ENCODE measurements at places on chromosomes 16 and 17.
A peak's percentile ranks its signal among the peaks of the same experiment; 100 is the strongest.

GRCh38 chr17:19973156-19973555, 4.5 kb downstream of the AKAP10 start:
- no peak for DNase-seq

GRCh38 chr17:688100-688989, 26.3 kb downstream of the VPS53 start:
- DNase-seq, result peak; percentile 67

GRCh38 chr17:32350666-32351418, 885 bp downstream of the ZNF207 start:
- DNase-seq, result peak; percentile 49

DNA sequence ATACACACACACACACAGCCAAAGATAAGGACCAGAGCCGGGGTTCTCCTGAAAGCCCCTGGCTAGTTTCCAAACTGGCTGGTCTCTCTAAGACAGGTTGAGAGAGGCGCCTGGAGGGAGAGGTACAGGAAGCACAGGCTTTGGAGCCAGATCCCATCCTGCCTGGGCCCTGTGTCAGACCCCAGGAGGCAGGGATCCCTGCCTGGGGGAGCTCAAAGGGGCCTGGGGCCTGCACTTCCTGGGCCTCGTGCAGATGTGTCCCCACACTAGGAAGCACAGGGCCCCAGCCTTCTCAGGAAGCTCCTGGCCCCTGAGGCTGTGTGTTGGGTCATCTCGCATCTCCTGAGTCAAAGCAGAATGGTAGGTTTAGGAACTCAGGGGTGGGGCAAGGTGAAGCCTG, 16.0 kb downstream of the SLC5A10 start:
- DNase-seq, result no peak

- DNase-seq, result no peak
Measured at GRCh38 chr17:14156689-14157088, 80.0 kb downstream of the CDRT15 start.

DNA sequence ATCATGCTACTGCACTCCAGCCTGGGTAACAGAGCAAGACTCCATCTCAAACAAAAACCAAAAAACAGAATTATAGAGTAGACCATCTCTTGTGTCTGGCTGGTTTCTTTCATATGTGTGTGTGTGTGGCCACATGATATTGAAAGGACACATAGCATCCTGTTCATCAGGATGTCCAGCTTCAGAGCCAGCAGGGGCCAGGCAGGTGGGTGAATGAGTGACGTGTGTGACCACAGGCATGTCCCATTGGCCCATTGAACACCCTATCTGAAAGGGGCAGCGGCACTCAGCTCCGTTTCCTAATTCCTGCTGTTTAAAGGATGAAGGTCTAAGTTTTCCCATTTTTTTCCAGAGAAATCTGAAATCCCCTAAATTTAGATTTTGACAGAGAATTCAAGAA, 174.2 kb downstream of the PRKCB start:
- no peak for DNase-seq

DNA sequence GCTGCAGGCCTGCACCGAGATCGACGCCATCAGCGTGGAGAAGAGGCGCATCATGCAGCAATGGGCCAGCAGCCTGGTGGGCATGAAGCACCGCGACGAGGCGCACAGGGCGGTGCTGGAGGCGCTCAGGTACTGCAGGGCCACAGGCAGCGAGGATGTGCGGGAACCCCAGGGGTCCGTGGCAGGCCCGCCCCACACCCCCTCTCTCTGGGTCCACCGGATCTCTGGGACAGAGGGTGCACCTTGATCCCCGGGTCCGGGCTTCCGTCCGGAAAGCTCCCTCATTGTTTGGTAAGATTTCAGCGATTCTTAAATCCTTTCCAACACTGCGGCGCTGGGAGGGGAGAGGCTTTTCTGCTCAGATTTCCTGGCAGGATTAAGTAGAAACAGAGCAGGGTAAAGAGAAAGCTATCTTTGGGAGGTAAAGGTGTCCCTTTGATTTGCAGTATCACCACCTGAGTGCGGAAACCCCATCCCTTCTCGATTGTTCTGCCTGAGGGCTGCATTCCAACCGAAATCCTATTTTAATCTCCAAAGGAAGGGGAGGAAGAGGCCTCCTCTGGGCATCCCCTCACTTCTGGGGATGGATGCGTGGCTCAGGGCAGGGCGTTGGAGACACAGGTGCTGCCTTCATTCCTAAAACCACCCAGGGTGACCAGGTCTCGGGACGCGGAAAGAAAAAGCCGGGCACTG, 29.2 kb downstream of the CCDC40 start:
- peak; percentile 75 for DNase-seq

- no peak for DNase-seq
Measured at GRCh38 chr17:46108550-46109110, 84.6 kb downstream of the KANSL1 start.

DNA sequence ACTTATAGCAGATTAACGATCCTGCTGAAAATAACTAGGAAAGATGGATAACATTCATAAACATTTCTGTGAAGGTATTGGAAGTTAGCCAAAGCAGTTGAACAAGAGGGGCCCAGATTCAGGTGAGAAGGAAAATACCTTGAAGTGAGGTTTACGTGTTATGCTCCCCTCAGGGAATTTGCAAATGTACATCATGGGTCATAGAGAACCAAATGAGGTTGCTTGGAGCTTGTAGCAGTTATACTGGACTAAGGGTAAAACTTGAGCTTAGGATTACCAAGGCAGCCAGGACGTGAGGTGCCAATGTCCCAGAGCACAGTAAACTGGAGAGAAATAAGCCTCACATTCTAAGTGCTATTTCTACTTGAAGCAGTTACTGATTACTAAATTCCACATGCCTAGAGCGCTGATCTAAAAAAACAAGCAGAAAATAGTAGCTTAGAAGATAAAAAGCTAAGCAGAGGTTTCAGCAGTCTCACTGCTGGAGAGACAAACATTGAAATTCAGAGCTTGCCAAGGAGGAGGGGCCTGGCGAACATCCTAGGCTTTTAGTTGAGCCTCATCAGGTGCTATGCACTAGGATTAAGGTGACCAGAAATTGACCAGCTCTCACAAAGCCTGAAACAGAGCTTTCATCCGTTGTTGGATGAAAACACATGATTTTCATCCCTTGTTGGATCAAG, 136.7 kb upstream of the FAM20A start:
- DNase-seq, result no peak

Measured in GM23338 (cell line).